ENCODE measurements at places on chromosomes 13 and 19.

DNA sequence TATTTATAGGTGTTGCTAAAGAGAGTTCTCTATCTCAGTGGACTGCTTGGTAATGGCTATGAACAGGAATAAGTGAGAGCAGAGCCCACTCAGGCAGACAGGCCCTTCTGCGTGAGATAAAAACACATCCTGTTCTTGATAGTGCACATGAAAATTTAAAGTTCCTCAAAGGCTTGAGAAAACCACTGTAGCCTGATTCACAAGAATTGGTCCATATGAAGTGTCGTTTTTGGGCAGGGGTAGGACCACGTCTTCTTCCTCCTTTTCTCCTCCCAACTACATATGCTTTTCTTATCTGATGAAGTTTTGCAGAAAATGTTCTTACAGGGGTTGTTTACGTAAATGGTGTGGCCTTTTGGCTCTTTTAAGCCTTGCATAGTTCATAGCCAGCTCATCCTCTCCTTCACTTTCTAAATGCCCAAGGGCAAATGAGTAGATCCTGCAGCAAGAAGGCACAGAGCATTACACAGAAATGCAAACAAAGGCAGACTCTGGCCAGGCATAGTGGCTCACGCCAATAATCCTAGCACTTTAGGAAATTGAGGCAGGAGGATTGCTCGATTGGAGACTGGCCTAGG, 53.8 kb downstream of the RNF6 start:
- no peak for DNase-seq

GRCh38 chr19:13796301-13797057, 1.2 kb downstream of the ZSWIM4 start:
- DNase-seq: no peak

DNA sequence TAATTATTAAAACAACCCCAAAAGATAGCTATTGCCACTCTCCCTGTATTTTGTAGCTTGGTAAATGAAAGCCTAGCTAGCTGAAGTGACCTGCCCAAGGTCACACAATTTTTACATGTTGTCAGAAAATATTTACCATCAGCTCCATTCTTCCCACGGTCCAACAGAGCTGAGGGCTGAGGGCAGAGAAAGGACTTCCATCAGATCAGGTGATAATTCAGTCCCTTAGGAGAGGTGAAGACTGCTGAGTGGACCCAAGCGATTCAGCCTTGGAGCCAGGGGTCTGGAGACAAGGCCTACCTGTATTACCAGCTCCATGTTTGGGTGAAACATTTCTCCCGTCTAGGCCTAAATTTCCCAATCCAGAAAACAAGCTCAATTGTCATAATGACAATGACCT, 149.5 kb upstream of the TSHZ3 start:
- no peak for DNase-seq

- no peak for DNase-seq
Measured at GRCh38 chr13:107881362-107881761, 334.0 kb downstream of the LIG4 start.

- no peak for DNase-seq
Measured at GRCh38 chr13:44620057-44620456, 43.9 kb upstream of the TSC22D1 start.

- no peak for DNase-seq
Measured at GRCh38 chr13:73861136-73861535, 273.1 kb downstream of the KLF12 start.

DNA sequence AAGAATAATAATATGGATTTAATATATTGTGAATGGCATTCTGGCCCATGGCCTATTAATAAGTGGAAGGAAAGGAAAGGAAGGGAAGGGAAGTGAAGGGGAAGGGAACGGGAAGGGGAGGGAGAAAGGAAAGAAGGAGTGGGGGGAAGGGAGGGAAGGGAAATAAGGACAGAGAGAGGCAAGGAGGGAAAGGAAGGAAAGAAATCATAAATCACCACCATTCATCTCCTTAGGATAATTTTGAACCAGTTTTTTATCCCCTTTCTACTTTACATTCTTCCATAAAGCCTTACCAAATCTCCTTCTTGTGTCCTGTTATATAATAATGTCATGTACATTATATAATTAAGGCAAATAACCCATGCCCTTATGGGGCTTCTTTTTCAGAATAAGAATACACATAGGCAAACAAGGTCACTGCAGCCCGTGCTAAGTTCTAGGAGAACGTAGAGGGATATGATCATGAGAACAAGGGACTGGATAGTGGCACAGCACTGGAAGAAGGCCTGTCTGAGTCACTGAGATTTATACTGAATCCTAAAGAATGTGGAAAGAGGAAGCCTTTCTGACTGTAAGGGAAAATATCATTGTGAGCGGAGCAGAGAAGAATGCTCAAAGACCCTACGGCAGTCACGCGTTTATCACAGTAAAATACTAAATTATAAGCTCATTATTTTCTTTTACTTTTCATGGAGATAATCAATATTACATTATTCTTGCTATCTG, 444.5 kb upstream of the GPC6 start:
- no peak for DNase-seq

DNA sequence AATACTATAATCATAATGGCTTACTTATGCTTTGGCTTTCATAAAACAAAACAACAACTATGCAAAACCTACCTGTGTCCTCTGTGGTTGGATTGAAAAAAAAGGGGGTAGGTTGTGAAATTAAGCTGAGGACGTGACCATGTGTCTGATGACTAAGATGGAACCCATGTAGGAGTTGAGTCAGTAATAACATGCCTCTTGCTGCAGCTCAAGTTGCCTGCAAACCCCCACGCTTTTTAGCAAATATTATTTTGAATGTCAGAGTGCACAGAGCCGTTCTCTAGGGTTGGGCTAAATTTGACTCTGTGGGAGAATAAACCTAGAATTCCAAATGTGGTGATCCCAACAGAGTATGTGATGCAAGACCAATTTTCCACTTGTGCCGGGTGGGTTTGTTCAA, 209.3 kb downstream of the KCNRG start:
- DNase-seq: no peak

DNA sequence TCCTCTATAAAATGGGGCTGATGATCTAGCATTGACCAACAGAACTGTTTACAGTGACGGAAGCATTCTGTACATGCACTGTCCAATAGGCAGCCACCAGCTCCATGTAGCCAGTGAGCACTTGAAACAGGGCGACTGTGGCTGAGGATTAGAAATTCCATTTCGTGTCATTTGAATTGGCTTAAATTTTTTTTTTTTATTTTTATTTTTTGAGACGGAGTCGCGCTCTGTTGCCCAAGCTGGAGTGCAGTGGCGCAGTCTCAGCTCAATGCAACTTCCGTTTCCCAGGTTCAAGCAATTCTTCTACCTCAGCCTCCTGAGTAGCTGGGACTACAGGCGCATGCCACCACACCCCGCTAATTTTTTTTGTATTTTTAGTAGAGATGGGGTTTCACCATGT, 3.0 kb downstream of the PRKCG start:
- no peak for DNase-seq

DNA sequence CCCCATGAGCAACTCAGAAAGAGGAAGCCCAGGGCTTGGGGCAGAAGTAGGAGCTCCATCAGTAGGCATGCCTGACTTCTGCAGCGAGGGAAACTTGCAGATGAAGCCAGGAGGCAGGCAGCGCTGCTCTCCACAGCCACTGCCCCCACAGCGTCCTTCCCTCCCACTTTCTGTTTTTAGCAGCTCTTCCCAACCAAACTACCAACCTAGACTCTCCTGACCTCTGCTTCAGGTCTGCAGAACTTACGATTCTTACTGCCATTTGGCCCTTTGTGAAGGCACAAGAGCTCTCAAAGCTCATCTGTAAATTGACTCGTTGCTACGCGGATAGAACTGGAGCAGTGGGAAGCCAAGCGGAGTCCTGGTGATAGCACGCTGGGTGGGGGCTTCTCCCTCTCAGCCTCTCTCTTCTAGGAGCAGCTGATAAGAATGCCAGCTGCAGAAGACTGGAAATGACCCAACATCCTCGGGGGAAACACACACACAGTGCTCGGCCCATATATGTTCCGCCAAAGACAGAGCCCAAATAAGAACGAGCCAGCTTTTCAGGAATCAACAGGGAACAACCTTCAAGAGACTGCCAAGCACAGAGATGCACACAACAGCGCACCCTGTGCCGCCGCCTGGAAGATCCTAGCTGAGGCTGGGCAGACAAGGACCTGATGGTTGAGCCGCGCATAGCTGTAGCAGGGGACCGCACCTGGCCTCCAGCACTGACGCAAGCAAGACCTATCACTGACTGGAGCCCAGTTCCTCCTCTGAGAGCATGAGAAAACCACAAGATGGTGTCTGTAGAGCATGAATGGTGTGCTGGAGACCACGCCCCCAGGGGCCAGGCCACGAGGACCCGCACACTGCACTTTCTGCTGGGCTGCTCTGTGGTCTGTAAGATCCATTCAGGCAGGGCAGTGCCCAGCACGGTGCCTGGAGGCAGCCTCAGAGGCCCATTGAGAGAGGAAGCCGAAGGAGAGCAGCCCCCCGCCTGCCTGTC, 15.9 kb upstream of the SLC35E1 start:
- peak; percentile 73 for DNase-seq

GRCh38 chr13:97344265-97345175, 89.4 kb upstream of the RAP2A start:
- DNase-seq: peak; percentile 20

DNA sequence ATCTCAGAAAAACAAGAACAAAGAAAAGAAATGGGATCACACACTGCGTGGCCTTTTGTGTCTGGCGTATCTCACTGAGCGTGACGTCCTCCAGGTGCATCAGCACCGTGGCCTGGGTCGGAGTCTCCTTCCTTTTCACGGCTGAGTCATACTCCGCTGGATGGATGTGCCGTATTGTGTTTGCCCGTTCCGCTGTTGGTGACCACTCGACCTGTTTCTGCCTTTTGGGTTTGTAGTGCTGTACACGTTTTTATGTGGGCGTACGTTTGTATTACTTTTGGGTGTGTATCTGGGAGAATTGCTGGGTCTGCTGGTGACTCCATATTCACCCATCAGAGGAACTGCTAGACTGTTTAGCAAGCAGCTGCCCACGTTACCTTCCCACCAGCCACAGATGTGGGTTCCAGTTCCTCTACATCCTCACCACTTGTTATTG, 11.4 kb downstream of the ARID3A start:
- DNase-seq: peak; percentile 65

GRCh38 chr19:51002542-51003311, 1.3 kb upstream of the KLK8 start:
- no peak for DNase-seq

GRCh38 chr19:44600466-44600865, 12.9 kb upstream of the IGSF23 start:
- no peak for DNase-seq

GRCh38 chr19:49614096-49614833, 23.3 kb downstream of the PRR12 start:
- no peak for DNase-seq

GRCh38 chr13:32616883-32617511, 30.7 kb downstream of the PDS5B start:
- no peak for DNase-seq

GRCh38 chr13:73365252-73365651, 306.4 kb downstream of the KLF5 start:
- DNase-seq: no peak

DNA sequence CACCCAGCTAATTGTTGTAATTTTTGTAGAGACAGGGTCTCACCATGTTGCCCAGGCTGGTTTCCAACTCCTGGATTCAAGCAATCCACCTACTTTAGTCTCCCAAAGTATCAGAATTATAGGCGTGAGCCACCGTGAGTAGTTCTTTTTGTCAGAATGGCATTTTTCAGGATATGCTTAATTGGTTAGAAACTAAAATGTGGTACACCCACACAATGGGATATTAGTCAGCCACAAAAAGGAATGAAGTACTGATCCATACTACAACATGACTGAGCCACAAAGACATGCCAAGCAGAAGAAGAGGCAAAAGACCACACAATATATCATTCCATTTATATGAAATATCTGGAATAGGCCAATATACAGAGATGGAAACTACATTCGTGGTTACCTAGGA, 41.7 kb upstream of the MAP3K10 start:
- DNase-seq: no peak

All from CD8-positive, alpha-beta memory T cell (primary cell).